ENCODE measurements at places on chromosomes 5 and 9. TPM values are rescaled to one million over a fixed set of nuclear protein-coding genes. Genes with fewer than 3 reads are reported as not detected.

Gene PCDHGA11
- total RNA-seq = 1.1 TPM

Gene NTNG2
- total RNA-seq = 0.35 TPM

Gene HTR1A
- not detected for total RNA-seq

Gene ELOVL7
- total RNA-seq = 7.4 TPM

Gene NR4A3
- 0.35 TPM for total RNA-seq

Gene GPR150
- not detected for total RNA-seq

Gene GABBR2
- total RNA-seq = not detected

Gene CDH9
- not detected for total RNA-seq

Gene GSN
- 1,011 TPM for total RNA-seq

DNA sequence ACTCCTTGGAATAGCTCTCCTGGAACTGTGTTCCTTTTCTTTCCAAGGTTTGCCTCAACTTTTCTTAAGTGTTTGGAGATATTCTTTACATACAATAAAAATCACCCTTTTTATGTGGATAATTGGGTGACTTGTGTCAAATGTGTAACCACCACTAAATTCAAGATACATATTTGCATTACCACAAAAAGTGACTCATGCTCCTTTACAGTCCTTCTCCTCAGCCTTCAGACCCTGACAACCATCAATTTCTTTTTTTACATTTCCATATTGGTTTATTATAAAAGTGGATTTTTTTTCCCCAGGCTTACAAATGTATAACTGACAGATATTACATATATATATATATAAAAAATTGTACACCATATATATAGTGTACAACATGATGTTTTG, 372.0 kb upstream of the KCNN2 start:
- DNase-seq = no peak
- H3K27me3 ChIP-seq = no peaks in the 10 kb centered on the region
- H3K27ac ChIP-seq = no peak overlapping the region
- no peak overlapping the region for H3K4me3 ChIP-seq

GRCh38 chr9:109270971-109271925, 49.6 kb downstream of the EPB41L4B start:
- no peaks in the 10 kb centered on the region for H3K36me3 ChIP-seq
- H3K4me3 ChIP-seq = no peak overlapping the region
- no peak for DNase-seq
- H3K4me1 ChIP-seq = no peaks in the 10 kb centered on the region
- H3K27me3 ChIP-seq = no peaks in the 10 kb centered on the region

- no peaks in the 10 kb centered on the region for H3K4me1 ChIP-seq
- H3K36me3 ChIP-seq = no peaks in the 10 kb centered on the region
- no peak overlapping the region for H3K4me3 ChIP-seq
- no peak overlapping the region for H3K27ac ChIP-seq
- DNase-seq = no peak
- no peaks in the 10 kb centered on the region for H3K27me3 ChIP-seq
Observed at GRCh38 chr9:14813336-14814248, 91.1 kb upstream of the CER1 start.

GRCh38 chr5:101897914-101898313, 398.2 kb downstream of the SLCO4C1 start:
- H3K36me3 ChIP-seq = no peaks in the 10 kb centered on the region
- no peak overlapping the region for H3K4me3 ChIP-seq
- no peak overlapping the region for H3K27ac ChIP-seq
- no peak for DNase-seq

- no peak overlapping the region for H3K4me3 ChIP-seq
Observed at GRCh38 chr5:108028412-108028811, 353.5 kb downstream of the FBXL17 start.

- no peak for DNase-seq
- no peak overlapping the region for H3K27ac ChIP-seq
- H3K36me3 ChIP-seq = no peaks in the 10 kb centered on the region
Observed at GRCh38 chr9:2178034-2178734, 163.0 kb downstream of the SMARCA2 start.

DNA sequence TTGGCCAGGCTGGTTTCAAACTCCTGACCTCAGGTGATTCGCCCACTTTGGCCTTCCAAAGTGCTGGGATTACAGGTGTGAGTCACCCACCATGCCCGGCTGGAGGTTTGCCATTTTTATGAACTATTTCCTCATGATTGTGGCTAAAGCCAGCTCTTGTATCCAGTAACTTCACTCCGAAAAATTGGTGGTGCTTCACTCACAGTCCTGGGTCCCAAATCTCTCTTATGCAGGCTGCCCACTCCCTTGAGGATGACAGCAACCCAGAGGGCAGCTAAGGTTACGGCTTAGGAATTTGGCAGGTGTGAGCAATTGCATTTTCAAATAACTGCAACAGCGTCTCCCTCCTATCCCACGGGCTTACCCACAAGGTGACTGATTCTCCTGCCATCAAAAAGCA, 23.4 kb upstream of the FUBP3 start:
- H3K36me3 ChIP-seq = no peaks in the 10 kb centered on the region
- H3K27me3 ChIP-seq = no peaks in the 10 kb centered on the region
- no peak overlapping the region for H3K4me3 ChIP-seq
- H3K27ac ChIP-seq = no peak overlapping the region

- peaks cover 27% of the 10 kb centered on the region for H3K4me1 ChIP-seq
- peak overlapping the region; percentile 21 for H3K27ac ChIP-seq
- peak overlapping the region; percentile 16 for H3K4me3 ChIP-seq
- no peak for DNase-seq
- H3K36me3 ChIP-seq = no peaks in the 10 kb centered on the region
- H3K27me3 ChIP-seq = no peaks in the 10 kb centered on the region
Observed at GRCh38 chr9:136799079-136799853, 3.1 kb downstream of the CCDC183 start.

DNA sequence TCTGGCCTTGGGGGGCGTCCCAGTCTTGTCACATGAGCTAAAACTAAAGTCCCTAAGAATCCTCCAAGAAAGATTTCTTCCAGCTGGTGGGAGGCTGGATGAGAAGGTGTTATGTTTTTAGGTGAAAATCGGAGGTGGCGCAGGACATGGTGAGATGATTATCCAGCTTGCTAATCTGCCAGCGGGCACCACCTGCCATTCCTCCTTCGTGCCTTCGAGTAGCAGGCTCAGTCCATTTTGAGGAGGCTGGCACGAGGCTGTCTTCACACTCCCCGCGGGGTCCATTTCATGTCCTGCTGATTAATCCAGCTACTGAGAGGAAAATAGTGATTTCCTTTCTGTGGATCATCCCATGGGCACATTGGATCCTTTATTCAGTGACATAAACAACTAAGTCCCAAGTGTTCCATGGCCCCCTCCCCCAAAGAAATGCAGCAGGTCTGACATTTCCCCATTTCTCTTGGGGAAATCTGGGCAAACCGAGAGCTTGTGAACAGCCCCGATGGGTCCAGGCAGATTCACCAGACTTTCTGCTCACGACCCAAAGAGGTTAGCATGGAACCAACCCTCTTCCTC, 38.2 kb upstream of the EXOC3 start:
- no peak for DNase-seq
- H3K4me3 ChIP-seq = no peak overlapping the region
- H3K27ac ChIP-seq = no peak overlapping the region

- H3K36me3 ChIP-seq = no peaks in the 10 kb centered on the region
- peaks cover 5% of the 10 kb centered on the region for H3K27me3 ChIP-seq
- H3K4me1 ChIP-seq = peaks cover 6% of the 10 kb centered on the region
Observed at GRCh38 chr9:16294133-16294770, 576.2 kb downstream of the BNC2 start.

GRCh38 chr5:99054972-99055371, 126.2 kb upstream of the CHD1 start:
- no peaks in the 10 kb centered on the region for H3K36me3 ChIP-seq
- H3K4me1 ChIP-seq = no peaks in the 10 kb centered on the region
- no peak for DNase-seq
- H3K4me3 ChIP-seq = no peak overlapping the region
- no peaks in the 10 kb centered on the region for H3K27me3 ChIP-seq
- H3K27ac ChIP-seq = no peak overlapping the region

DNA sequence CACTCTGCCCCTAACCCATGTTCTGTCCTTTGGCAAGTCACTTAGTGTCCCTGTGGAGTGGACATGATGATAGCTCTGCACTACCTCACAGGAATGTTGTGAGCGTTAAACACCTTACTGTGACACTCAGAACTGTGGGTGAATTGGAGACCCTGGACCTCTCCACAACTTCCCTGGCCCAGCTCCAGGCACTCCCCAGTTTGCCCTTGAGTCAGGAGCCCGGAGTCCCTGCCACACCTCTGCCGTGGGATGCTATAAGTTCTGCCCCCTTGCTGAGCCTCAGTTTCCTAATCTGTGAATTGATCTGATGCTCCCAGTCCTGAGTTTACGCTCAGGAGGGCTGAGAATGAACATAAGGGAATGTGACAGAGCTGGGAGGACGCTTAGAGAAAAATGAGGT, 34.4 kb downstream of the GSN start:
- H3K27me3 ChIP-seq = no peaks in the 10 kb centered on the region
- H3K4me3 ChIP-seq = peak overlapping the region; percentile 82
- peak overlapping the region; percentile 84 for H3K27ac ChIP-seq
- no peak for DNase-seq

DNA sequence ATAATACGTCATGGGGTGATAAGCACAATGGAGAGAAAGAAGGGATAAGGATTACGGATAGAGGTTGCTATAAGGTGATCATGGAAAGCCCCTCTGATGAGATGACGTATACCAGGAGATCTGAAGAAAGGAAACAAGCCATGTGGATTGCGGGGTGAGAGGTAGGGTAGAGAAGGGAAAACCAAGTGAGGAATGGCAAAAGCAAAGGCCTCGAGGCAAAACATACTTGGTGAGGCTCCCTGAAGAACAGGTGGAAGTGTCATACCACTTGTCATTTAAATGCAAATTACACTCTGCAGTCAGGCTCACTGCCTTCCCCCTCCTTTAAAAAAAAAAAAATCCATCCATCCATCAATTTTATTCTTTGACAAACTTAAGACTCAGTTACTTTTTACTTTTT, 420.8 kb downstream of the RAB3C start:
- no peaks in the 10 kb centered on the region for H3K36me3 ChIP-seq
- H3K27ac ChIP-seq = no peak overlapping the region

DNA sequence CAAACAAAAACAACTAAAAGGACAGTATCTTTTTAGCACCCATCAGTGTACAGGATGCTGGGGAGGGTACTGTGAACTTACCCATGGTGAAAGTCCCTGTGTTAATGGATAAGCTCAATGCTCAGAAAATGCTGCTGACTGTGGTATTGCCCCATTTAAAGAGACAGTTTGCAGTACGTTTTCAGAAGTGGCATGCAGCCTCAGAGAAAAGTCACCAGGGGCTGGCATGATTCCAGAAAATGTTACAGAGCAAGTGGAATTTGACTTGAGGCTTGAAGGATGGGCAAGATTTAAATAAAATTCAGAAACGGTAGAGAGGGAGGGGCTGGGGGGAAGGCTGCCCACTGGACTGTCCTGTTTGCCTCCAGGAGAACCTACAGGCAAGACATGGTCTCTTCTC, 7.2 kb downstream of the S1PR3 start:
- H3K27me3 ChIP-seq = no peaks in the 10 kb centered on the region
- H3K4me3 ChIP-seq = no peak overlapping the region
- H3K27ac ChIP-seq = peak overlapping the region; percentile 76
- peaks cover 14% of the 10 kb centered on the region for H3K4me1 ChIP-seq

DNA sequence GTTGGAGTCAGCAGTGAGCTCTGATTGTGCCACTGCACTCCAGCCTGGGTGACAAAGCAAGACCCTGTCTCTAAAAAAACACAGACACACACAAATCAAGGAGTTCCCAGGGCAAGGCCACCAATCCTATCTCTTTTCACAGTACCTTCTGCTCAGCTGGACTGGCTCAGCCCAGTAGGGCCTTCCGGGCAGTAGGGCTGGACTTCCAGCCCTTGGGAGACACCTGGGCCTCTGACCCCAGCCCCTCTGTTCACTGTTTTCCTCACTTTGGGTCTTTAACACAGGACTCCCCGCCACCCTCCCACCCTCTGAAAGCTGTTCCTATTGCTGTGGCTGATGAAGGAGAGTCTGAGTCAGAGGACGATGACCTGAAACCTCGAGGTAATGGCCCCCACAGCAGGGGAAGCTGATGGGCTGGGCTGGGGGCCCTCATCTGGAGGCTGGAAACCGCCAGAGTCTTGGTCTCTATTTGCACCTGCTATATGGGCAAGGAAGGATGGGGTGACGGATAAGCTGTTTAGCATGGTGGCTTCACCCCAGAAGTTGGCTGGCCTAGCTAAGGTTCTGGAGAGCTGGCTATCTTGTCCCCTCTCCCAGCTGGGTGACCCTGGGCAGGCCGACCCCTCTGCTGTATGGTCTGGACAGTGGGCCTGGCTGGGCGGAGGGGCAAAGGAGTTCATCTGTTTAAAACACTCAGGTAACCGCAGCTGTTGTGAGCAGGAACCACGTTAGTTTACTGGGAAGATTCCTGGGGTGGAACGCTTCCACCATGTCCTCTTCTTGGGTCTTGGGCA, 25.6 kb downstream of the USP20 start:
- H3K36me3 ChIP-seq = peaks cover 25% of the 10 kb centered on the region
- no peak for DNase-seq
- no peaks in the 10 kb centered on the region for H3K27me3 ChIP-seq
- H3K27ac ChIP-seq = no peak overlapping the region
- H3K4me3 ChIP-seq = no peak overlapping the region
- H3K4me1 ChIP-seq = no peaks in the 10 kb centered on the region

- peak overlapping the region; percentile 94 for H3K27ac ChIP-seq
- H3K27me3 ChIP-seq = no peaks in the 10 kb centered on the region
- no peaks in the 10 kb centered on the region for H3K36me3 ChIP-seq
- no peak for DNase-seq
- H3K4me1 ChIP-seq = no peaks in the 10 kb centered on the region
Observed at GRCh38 chr5:128083811-128084227, 253 bp downstream of the SLC12A2 start.

DNA sequence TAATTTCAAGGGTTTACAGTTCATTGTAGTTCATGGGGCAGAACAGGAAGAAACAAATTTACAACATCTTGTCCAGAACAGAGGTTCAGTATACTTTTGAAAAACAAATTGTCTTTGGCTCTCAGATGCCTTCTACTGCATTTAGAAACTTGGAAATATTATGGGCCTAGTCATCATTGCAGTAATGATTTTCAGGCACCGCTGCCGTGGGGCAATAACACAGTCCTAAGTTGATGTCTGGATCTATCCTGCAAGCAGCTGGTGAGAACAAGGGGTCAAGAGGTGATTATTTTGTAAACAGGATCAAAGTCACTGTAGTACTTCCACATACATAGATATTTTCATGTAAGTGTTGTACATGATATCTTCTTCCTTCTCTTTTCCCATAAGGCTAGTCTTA, 82.5 kb upstream of the CAST start:
- H3K27ac ChIP-seq = no peak overlapping the region
- no peaks in the 10 kb centered on the region for H3K27me3 ChIP-seq
- no peak overlapping the region for H3K4me3 ChIP-seq
- no peak for DNase-seq
- no peaks in the 10 kb centered on the region for H3K36me3 ChIP-seq

Measured in esophagus squamous epithelium (tissue), 5 donors.